ENCODE measurements at places on chromosomes 1 and 21.

GRCh38 chr1:68460935-68461334, 11.2 kb upstream of the RPE65 start:
- DNase-seq: no peak

- DNase-seq: no peak
Observed at GRCh38 chr1:159222075-159222865, 17.6 kb downstream of the ACKR1 start.

DNA sequence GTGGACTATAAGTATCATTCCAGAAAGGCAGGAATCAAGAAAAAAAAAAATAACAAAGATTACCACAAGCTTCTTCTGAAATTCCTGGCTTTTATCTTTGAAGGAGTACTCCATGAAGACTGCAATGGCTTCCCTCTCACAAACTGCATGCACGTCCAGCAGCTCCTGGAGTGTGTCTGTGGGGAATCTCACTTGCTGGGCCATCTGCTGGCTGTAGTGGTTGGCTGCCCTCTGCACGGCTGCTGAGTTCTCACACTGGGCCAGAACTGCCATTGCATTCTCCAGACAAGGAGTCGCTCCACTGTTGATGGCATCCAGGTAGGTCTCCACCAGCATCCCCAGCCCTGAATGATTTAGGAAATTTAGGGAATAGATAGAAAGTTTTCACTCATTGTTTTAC, 23.3 kb upstream of the GBP2 start:
- no peak for DNase-seq

DNA sequence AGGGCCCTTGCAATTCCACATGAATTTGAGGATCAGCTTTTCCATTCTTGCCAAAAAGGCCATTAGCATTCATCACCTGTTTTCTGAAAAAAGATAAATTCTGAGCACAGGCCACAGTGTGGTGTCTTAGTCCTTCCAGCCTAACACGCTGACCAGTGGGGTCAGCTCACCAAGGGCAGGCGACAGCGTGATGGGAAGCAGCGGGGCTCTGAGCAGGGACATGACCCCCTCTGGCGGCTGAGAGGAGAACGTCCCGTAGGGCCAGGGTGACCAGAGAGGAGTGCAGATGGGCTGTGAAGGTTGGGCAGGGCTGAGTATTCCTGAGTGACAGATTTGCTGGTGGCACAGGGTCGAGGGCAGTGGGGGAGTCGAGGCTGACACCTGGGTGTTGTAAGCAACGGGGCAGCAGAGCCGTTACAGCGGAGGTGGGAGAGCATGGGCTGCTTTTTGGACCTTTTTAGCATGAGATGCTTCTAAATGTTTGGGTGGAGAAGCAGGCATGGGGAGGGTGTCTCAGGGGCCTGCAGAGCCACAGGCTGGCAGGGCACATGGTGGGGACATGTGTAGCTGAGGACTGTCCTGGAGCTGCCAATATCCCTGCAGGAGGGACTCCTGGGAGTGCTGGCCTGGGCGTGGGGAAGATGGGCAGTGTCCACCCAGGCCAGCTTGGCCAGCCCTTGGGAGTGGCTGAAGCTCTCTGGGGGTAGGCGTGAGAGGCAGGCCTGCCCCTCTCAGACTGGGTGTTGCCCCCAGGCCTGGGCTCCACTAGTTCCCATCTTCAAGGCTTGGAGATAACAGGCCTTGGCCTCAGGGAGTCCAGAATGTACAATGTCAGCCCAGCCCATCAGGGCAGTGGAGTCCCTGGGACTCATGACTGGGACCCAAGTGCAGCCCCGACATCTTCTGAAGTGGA, 8.6 kb upstream of the CALML6 start:
- peak; percentile 96 for DNase-seq

DNA sequence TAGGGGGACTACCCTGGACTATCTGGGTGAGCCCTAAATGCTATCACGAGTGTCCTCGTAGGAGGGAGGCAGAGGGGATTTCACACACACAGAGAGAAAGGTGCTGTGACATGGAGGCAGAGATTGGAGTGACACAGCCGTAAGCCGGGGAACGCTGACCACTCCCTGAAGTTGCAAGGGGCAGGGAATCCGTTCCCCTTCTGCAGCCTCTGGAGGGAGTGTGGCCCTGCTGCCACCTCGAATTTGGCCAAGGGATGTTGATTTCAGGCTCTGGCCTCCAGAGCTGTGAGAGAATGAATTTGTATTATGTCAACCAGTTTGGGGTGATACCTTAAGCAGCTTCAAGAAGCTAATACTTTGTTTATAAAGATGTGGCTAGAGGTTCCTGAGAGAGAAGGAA, 137.7 kb downstream of the ACTL8 start:
- no peak for DNase-seq

- DNase-seq: peak; percentile 34
Observed at GRCh38 chr1:31937300-31938183, 626 bp downstream of the PTP4A2 start.

DNA sequence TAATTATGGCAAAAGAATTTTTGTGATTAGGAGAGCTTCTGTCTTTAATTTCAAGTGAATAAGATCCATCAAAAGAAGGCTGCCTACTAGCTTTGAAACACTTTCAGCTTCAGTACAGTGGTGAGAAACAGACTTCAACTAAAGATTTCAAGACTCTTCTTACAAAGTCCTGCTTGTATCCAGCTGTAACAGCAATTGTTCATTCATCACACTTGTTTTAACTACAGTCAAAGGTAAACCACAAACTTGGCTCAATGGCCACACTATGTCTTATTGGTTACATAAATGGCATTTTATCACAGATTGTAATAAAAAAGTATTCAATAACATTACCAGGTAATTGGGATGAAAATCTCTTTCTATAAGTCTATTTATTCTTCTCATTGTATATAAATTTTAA, 59.2 kb downstream of the WARS2 start:
- DNase-seq: no peak

GRCh38 chr21:45763074-45763473, 119.5 kb downstream of the PCBP3 start:
- DNase-seq: no peak

- DNase-seq: no peak
Observed at GRCh38 chr1:155680531-155680930, 8.0 kb downstream of the YY1AP1 start.

GRCh38 chr1:115706587-115707425, 61.7 kb downstream of the CASQ2 start:
- peak; percentile 31 for DNase-seq

Measured in HuH-7 (cell line).